ENCODE measurements at places on chromosomes 11 and 22. TPM values are rescaled to one million over a fixed set of nuclear protein-coding genes. Genes with fewer than 3 reads are reported as not detected.
A peak's percentile ranks its signal among the peaks of the same experiment; 100 is the strongest.

GRCh38 chr11:103434073-103434411, 324.8 kb downstream of the DYNC2H1 start:
- no peak for DNase-seq

DNA sequence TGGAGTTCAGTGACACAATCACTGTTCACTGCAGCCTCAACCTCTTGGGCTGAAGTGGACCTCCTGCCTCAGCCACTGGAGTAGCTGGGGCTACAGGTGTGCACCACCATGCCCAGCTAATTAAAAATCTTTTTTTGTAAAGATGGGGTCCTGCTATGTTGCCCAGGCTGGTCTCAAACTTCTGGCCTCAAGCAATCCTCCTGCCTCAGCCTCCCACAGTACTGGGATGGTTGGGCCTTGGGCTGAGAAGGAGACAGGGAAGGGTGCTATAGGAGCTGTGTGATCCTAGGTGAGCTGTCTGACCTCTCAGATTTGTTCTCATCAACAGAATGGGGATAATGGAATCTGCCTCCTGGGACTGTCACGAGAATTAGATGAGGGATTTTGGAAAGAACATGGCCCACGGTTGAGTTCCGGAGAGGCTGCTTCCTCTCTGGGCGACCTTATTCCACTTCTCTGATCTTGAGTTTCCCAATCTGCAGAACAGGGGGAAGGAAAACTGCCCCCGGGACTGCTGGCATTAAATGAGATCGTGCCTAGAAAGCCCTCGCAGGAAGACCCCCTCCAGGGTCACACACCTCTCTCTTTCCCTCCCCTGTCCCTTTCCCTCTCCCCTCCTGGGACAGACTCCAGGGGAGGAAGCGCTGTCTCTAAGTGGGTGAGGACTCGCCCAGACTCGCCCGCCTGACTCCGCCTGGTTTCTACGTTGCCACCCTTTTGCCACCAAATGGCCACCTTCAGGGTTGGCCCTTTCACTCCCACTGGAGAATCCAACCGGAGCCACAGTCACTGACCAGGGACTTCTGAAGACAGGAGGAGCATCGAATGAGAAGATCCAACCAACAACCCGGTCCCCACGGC, 50.1 kb downstream of the MCM5 start:
- DNase-seq = no peak

DNA sequence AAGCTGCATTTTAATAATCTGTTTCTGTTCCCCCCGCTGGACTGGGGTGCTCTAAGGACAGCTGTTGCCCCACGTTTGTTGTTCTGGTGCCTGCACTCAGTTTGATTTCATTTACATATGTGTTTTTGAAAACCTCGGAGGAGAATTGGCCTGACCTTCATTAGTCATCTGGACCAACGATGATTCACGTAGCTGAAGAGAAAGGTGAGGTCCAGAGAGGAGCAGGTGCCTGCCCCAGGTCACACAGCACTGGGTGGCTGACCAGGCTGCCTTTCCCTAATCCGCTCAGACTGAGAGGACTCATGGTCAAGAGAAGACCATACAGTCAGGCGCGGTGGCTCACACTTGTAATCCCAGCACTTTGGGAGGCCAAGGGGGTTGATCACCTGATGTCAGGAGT, 3.8 kb downstream of the CSDC2 start:
- DNase-seq = no peak

DNA sequence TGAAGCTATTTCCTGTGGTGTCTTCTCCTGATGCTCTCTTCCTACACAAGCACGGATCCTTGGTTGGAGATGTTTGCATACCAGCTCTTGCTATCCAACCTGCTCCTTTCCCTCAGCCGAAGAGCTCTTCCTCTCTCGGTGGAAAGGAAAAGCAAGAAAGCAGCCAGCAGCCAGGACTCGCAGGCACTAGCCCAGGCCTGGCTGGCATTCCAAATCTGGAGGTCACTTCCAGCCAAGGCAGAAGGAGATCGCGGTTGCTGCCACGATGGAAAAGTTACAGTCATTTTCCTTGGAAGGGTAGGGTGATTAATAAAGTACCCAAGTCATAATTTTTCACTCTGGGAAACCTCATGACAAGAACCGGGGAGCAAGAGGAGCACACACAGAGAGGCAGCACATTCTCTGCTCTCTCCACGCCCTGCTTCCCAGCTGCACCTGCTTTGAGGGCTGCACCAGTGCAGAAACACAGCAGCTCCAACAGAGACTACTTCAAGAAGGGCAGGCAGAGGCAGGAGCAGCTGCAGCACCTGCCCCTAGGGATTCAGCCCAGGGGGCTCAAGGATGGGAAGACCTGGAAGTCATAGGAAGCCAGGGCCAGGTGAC, 399.3 kb downstream of the CADM1 start:
- DNase-seq = no peak

DNA sequence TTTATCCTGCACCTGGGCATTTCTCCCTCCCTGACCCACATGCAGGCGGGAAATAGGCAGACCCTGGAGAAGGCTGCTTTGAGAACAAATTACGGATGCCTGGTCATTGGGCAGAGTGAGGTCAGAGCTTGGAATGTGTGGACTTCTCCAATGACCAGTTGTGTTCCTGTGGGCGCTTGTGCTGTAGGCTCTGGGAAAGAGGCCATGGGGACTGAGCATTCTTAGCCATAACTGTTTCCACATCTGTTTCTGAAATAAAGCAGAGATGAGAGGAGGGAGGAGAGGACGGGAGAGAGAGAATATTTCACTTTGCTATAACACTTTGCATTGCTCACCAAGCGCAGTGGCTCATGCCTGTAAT, 11.2 kb upstream of the TMEM184B start:
- DNase-seq = peak; percentile 82

DNA sequence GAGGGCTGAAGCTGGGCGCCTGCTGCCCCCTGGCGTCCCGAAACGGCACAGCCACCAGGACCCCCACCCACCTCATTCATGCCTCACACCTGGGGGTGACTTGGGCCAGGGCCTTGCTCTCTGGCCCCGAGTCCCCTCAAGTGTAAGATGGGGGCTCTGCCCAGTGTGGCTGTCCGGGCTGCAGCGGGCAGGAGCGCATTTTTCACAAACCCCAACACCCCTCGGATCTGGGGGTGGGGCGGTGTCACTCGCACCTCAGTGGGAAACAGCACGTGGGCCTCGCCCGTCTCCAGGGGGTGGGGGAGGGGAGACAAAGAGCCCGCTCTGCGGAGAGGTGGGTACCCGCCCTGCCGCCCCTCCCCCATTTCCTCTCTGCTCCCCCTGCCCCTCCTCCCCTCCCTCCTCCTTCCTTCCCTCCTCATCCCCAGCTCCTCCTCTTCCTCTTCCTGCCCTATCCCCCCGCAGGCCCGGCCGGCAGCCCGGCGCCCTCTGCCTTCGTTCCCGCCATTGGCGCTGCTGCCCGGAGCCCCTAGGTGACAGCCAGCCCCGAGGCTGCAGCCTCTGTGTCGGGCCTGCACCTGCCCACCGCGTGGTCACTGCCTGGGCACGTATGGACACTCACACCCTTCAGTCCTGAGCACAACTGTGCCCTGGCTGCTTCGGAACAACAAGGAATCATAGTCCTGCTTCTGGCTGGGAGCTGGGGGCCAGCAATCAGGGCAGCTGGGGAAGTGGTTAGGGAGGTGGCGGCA, 6.8 kb upstream of the CDKN1C start:
- DNase-seq = no peak

DNA sequence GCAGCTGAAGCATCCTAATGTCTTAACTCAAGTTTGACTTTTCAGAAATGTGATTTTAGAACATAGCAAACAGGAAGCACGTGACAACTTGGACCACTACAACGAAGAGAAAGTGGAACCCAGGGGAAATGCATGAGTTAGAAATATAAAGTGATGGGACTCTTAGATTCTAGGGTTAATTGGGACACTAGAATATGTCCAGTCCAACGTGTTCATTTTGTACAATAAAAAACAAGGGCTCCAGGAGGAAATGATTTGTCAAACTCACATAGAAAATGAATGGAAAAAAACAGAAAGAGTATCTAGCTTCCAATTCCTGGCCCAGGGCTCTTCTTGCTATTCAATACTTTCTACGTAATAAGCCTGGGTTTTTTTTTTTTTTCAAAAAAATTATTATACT, 30.7 kb downstream of the TIMP3 start:
- no peak for DNase-seq

- DNase-seq = no peak
Measured at GRCh38 chr11:33874910-33875490, 16.9 kb downstream of the LMO2 start.

DNA sequence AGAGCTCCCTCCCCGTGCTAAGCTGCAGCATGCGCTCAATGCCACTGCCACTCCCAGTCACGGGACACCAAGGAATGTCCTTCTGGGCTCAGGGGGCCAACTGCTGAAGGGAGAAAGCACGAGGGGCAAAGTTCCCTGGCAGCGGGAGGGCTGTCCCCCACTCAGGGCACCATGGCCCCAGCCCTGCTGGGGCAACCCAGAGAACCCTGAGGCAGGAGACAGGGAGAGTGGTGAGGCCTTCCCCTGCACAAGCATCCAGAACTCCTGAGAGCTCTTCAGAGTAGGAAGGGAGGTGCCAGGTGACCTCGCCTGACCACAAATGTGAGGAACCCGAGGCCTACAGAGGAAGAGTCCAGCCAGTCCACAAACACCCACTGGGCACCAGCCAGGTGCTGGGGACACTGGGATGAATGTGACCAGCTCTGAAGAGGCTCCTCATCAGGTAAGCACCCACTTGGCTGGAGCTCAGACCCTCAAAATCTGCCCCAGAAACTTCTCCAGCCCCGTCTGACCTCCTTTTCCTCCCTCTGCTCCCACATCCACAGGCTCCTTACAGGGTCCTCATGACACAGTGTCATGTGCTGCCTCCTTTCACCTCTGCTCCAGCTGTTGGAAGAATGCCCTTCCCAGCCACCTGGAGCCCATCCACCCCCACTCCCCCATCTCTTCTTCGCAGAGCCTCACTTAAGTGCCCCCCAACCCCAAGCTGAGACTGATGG, 15.6 kb downstream of the GDPD5 start:
- DNase-seq = no peak

DNA sequence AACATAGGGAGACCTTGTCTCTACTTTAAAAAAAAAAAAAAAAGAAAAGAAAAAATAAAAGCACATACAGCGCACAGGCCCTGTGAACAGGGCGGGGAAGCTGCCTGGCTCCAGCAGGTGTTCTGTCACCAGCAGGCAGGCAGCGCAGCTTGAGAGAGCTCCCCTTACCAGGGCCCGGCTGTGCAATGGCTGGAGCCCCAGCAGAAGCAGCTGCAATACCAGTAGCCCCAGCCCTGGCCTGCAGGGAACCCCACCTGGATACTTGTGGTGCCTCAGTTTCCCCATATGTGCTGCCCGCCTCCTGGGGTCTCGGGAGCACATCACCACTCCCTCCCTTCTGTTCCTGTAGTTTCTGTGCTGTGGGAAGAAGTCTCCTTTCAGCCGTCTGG, 12.3 kb downstream of the TSPAN32 start:
- no peak for DNase-seq

- no peak for DNase-seq
Measured at GRCh38 chr11:33631749-33632091, 68.9 kb downstream of the C11orf91 start.

DNA sequence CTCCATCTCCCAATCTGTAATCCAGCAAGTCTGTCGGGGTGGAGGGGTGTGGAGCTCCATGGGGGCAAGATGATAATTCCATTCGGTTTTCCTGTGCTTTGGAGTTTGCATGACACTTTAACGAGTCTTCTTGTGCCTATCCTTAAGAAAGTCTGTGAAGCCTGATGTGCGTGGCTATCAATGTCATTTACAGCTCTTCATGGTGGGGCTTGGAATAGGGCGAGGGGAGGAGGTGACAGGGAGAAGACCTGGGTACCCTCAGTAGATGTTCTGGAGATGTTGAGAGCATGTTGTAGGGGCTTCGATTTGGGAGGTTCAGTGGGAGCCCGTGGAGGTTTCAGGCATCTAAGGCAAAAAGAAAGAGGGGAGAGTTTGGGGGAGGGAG, 579 bp upstream of the PHLDB1 start:
- DNase-seq = no peak

GRCh38 chr11:118619444-118620197, 12.2 kb downstream of the PHLDB1 start:
- DNase-seq = peak; percentile 93

- no peak for DNase-seq
Measured at GRCh38 chr11:36019722-36020121, 75.9 kb downstream of the LDLRAD3 start.

DNA sequence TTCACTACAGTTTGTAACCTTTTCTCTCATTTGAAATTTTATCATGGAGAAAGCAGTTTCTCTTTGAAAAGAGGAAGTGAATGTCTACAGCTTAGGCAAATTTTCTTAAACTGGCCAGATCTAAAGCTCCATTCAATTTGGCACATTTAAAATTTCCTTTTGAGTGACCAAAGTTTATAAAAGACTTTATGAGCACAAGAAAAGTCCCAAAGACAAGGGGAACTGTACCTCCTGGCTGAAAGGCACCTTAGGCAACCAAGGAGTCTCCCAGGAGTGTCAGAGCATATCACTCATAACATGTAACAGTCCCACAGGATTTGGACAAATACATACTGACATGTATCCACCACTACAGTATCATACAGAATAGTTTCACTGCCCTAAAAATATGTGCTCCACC, 41.3 kb downstream of the NARS2 start:
- DNase-seq = no peak

GRCh38 chr11:116558504-116559211, 214.1 kb downstream of the BUD13 start:
- no peak for DNase-seq

GRCh38 chr11:35047179-35047578, 91.8 kb upstream of the CD44 start:
- DNase-seq = no peak

- no peak for DNase-seq
Measured at GRCh38 chr22:27993201-27993635, 74.2 kb upstream of the PITPNB start.

DNA sequence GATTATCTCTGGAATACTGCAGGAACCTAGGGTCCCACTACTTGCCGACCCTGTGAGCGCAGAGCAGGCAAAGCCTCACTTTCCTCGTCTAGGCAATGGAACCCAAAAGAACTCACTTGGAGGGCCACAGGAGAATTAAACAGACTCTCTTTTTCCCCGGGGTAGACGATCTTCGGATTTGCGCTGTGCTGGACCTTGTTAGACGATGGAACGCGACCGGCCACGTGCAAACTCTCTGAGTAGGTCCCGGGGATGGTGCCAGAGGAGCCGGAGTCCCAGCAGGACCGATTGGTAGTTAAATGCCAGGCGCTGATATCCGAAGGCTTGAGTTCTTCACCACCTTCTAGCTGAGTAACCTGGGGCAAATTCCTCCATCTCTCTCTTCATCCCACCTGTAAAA, 1.0 kb upstream of the SLC1A2 start:
- no peak for DNase-seq

Gene ZW10
- polyA plus RNA-seq = 12.5 TPM

Gene KCTD14
- 3.1 TPM for polyA plus RNA-seq

Gene C11orf87
- 0.14 TPM for polyA plus RNA-seq

Gene CD3G
- not detected for polyA plus RNA-seq

Gene GPHA2
- polyA plus RNA-seq = not detected

Gene RRAS2
- polyA plus RNA-seq = 74.5 TPM

Gene DSCAML1
- polyA plus RNA-seq = not detected

Gene TYR
- polyA plus RNA-seq = not detected

Gene HBG2
- polyA plus RNA-seq = 2.0 TPM

Gene DAGLA
- 1.7 TPM for polyA plus RNA-seq

Gene HMBS
- polyA plus RNA-seq = 38.5 TPM

Gene TUB
- polyA plus RNA-seq = 14.7 TPM

Gene ESAM
- 0.06 TPM for polyA plus RNA-seq
